Mesothelial cell of epicardium (in vitro differentiated cells): ENCODE measurements at places on chromosomes 4 and X.

DNA sequence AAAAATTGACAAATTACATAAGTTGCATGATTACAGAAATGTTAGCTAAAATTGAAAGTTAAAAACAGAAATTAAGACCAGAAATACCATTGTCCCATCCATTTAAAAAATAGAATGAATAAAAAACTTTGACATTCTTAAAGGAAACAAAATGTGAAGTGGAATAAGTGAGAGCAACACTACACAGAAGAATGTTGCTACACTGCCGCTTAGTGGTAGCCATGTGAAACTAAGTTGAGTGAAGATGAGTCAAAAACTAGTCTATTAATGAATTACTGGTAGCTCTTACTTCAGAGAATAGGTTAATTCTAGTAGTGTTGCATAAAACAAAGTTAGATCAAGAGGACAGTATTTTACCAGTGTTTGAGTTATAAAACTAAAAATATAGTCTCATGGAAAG, 571.0 kb upstream of the KLHL4 start:
- no peak for DNase-seq

GRCh38 chr4:10442976-10443375, 14.2 kb downstream of the ZNF518B start:
- DNase-seq, result no peak

GRCh38 chr4:100189820-100190642, at the start of gene DDIT4L:
Gene DDIT4L, minus strand, starts transcription at chr4:100190468. Its CDS starts 485 bp downstream, at chr4:100189983.
- DNase-seq, result peak; percentile 55

GRCh38 chrX:10121787-10122186, 35.0 kb upstream of the CLCN4 start:
- DNase-seq, result no peak

DNA sequence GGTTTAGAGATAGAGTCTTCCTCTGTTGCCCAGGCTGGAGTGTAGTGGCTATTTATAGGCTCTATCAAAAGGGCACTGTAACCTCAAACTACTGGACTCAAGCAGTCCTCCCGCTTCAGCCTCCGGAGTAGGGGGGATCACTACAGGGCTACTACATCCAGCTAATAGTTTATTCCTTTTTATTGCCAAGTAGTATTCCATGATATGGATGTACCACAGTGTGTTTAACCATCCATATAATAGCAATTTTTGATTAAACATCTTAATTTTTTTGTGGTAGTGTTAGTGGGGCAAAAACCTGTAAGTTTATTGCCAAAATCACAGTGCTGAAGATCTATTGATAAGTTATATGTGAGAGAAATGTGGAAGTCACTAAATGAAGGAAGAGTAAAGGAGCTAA, 2.6 kb upstream of the NDUFC1 start:
- DNase-seq, result no peak

DNA sequence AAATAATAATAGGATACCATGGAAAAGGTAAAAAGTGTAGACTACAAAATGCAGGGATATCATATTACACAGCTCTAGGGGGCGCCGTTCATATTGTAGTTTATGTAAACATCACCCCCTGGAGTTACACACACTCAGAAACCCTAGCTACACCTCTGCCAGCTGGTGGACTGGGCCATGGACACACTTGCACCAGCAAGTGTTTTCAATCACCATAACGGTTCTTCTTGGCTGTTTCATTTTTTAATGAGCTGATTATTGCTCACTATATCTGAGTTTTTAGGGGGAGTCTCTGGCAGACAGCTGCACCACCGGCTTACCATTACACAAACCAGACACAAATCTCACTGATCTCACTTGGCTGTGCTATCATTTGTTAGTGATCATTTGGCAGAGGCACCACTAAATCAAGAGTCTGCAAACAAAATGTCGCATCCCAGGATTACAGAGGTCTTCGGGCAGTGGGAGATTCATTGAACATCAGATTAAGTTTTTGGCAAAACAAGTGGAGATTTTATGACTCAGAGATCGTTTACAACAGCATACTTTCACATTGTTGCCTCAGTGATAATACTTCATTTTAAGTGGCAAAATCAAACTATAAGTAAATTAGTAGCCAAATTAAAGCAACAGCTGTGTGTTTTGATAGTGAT, 185.7 kb downstream of the UNC5C start:
- DNase-seq, result no peak

- DNase-seq, result no peak
These were observed at the start of gene IL9R for GRCh38 chrX:155997436-155997835. Gene IL9R, plus strand, starts transcription at chrX:155997696. Its CDS starts 64 bp downstream, at chrX:155997760.

DNA sequence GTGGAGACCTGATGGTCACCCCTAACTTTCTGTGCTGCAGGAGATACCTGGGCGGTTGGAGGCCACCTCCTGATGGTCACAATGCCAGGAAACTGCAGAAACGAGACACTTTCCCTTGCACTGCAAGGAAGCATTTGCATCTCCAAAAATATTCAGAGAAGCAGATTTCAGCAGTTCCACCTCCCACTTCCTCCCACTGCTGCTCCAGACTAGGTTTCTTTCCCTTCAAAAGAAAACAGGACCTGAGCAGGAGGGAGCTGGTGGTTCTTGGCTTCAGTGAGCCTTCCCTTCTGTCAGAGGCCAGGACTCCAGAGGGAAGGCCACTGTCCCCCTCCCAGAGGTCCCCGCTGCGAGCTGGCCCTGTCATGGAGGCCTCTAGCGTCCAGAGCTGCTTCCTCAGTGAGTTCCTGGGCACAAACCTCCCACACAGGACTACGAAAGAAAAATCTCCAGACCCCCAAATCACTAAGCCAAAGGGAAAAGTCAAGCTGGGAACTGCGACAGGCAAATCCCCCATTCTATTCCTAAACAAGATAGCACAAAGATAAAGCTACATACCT, 35.9 kb downstream of the GPM6B start:
- DNase-seq, result no peak
